Activated T-helper 9 cell treated with anti-CD3 and anti-CD28 coated beads, Interleukin-2, amount 50 U/mL, for 16 hours (primary cell): ENCODE measurements at places on chromosomes 7 and 10.

- DNase-seq: no peak
These were observed 135.1 kb upstream of the RET start for GRCh38 chr10:42941790-42942189.

DNA sequence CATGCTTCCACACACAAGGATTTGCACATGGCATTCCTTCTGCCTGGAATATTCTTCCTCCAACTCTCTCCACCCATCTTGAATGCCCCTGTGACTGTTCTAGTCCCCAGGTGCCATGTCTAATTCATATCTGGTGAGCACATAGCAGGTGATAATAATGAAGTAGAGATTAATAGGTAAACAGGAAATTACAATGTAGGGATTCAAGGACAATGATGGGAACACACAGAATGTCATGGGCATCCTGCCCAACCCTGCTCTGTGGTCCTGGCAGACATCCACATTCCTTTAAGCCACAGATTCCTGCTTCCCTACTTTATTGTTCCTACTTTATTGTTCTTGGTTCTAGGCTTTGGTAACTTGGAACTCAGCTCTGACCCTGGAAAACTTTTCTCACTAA is 115.8 kb downstream of the THSD7A start:
- DNase-seq: no peak

DNA sequence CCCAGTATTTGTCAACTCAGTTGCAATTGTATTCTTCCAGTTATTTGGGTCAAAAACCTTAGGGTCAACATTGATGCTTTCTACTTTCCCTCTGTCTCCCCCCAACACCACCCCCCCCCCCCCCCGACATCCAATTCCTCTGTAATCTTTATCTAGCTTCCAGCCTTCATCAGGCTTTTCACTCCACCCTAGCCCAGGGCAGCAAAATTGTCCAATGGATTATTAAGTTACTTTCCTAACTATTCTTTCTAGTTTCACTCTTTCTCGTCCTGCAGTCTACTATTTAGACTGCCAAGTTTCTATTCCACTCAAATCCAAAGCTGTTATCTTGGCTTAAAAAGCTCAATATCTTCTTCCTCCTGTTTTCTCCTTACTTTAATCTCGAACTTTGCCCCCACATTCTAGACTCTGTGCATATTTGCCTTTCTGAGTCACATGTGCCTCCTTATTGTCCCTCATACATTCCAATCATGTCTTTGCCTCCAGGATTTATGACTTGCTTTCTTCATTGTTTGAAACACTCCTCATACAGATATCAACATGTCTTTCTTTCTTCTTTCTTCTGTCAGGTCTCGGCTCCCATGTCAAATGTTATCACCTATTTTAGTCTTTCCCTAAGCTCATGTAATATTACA is 196.6 kb upstream of the TMEM196 start:
- no peak for DNase-seq

DNA sequence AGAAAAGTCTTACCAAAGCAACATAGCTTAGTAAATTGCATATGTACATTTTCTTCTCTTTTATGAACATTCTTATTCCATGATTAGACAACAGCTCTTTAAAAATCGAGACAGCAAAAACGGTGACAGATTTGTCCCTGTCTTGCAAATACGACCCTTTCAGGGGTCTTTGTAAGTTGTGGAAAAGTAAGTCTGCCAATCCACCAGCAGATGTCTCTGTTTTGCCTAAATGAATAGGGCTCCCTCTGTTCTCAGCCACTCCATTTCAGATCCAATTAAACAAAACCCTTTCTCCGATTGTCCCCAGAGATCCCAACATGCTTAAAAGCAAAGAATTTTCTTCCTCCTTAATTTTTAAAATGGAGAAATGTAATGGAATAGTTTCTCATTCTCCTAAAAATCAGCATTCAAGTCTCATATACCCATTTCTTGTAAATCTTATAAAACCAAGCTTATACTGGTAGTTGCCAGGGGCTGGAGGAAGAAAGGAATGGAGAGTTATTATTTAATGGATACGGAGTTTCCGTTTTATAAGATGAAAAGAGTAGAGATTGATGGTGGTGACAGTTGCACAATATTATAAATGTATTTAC is 61.0 kb upstream of the NFE2L3 start:
- no peak for DNase-seq

GRCh38 chr10:122140461-122140902 is 130.6 kb upstream of the BTBD16 start:
- no peak for DNase-seq

GRCh38 chr10:56624082-56624481 is 263.0 kb upstream of the ZWINT start:
- DNase-seq: no peak

- no peak for DNase-seq
These were observed 188.9 kb downstream of the SKIDA1 start for GRCh38 chr10:21336476-21337170.

GRCh38 chr10:118481871-118482270 is 113.6 kb downstream of the PRLHR start:
- DNase-seq: no peak

- DNase-seq: no peak
These were observed 70.0 kb downstream of the ELAPOR2 start for GRCh38 chr7:86989407-86989806.
